ENCODE measurements at places on chromosomes 12 and 14.
A peak's percentile ranks its signal among the peaks of the same experiment; 100 is the strongest.

- peak; percentile 90 for DNase-seq
Observed at GRCh38 chr12:29039013-29039412, 110.1 kb upstream of the FAR2 start.

- DNase-seq = no peak
Observed at GRCh38 chr14:21204167-21205025, 48.5 kb upstream of the OR5AU1 start.

DNA sequence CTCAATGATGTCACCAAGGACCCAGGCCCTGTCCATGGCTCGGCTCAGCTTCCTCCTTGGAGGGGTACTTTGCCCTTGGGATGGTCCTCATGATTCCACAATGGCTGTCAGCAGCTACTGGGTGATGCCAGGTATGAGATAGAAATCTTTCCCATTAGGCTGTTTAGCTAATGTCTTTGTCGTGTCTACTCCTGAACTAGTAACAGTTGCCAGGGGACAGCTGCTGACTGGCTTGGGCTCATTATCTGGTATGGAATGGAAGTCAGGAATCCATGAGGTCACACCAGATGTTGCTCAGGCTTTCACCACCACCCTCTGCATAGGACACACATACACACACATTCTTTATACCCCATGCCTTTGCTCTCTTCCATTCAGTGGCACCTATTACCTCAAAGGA is 9.2 kb downstream of the PRPH start:
- DNase-seq = peak; percentile 53

DNA sequence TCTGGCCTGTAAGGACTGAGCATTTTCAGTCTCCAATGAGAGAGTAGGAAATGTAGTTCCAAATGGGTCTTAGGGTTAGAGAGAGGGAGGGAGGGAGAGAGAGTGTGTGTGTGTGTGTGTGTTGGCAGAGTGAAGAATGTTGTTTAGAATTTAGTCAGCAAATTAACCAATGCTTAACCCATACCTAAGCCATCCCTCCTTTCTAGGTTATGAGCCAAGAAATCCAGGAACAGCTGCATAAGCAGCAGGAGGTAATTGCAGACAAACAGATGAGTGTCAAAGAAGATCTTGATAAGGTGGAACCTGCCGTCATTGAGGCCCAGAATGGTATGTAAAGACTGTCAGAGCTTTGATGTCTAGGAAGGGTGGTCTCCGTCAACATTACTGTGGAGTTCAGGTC is 56.9 kb downstream of the HSP90AA1 start:
- DNase-seq = peak; percentile 39

DNA sequence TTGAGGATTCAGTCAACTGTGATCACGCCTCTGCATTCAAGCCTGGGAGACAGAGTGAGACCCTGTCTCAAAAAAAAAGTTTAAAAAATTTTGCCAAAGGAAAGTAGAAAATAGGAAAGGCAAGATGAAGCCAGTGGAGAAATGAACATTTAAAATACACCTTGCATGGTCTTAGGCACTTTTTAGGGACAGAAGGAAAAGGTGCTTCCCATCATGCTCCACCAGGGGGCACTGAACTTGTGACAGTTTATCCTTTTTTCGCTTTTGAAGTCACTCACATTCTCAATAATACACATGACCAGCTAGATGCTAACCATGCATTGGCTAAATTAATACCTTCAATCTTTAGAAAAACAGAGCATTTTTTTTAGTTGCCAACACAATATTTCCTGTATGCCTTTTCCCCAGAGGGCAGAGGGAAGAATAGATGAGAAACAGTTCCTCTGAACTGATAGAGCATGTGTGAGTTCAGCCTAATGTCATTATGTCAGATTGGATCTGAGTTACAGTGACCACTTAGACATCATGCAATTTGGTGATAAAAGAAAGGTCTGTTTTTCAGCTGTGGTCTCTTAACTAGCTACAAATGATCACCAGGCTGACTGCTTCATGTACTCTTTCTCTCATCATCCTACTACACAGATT is 221.8 kb upstream of the SSTR1 start:
- peak; percentile 22 for DNase-seq

DNA sequence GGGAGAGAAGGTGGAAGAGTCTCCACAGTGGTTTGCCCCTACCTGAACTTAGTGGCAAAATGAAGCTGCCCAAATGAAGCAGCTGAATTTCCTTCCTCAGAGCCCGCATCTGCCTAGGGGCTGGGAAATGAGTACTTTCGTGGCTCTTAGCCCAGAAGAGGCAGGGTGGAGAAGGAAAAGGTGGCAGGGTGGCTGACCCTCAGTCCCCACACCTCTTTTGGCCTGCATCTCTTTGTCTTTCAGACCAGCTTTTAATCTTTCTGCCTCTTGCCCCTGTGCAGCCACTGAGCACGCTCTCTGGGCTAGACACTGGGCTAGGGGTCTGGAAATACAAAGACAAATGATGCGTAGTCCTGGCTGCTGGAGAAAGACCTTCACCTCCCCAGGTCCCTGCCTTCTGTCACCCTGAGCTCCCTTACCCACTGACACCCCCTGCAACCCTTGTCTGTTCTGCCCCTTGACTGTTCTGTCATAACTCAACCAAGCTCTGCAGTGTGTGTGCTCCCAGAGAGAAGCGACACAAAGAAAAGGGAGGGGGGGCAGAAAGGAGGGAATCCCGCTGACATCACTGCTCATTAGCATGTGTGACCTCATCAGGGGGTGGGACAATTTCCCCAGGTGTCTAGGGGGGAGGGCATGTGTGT is 371 bp upstream of the REM2 start:
- peak; percentile 10 for DNase-seq

DNA sequence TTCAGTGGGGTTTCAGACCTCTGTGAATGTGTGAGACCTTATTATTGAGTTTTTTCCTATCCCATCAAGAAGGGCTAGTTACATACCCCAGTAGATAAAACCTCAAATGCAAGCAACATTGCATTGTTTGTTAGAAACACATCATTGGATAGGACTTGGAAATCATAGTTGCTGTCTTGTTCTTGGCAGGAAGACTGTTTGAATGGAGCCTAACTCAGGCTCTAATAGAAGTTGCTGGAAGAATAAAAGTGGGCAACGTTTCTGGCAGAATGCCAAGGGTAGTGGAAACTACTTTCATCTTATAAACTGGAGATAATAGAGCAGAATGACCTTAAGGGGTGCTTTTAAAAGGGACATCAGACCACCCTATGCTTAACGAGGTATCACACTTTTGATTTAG is 9.9 kb upstream of the PTHLH start:
- no peak for DNase-seq

DNA sequence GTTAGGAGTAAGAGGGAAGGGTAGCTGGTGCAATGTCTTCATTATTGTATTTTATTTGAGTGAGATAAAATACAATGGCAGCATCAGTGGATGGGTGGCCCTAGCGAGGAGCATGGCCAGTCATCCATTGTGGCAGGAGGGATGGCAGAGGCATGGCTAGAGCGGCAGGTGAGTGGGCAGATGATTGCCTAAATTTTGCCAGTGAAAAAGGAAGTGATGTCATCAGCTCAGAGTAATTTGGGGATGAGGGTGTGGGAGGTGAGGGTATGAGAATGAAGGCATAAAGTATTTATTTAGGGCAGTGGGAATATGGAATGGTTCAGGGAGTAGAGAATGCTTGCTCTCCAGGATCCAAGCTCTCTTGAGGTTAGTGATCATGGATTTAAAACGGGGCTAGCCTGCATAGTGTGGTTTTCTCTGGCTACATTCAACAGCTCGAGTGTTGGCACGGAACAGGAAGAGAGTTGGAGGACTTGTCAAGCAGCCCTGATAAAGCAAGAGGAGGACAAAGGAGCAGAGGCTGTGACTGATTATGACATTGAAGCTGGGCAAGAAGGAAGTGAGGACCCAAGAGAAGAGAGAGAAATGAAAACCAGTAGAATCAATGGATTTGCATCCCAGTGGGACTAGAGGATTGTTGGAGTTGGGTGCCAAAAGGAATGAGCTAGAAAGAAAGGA is 18.7 kb upstream of the SERPINA6 start:
- DNase-seq = no peak

DNA sequence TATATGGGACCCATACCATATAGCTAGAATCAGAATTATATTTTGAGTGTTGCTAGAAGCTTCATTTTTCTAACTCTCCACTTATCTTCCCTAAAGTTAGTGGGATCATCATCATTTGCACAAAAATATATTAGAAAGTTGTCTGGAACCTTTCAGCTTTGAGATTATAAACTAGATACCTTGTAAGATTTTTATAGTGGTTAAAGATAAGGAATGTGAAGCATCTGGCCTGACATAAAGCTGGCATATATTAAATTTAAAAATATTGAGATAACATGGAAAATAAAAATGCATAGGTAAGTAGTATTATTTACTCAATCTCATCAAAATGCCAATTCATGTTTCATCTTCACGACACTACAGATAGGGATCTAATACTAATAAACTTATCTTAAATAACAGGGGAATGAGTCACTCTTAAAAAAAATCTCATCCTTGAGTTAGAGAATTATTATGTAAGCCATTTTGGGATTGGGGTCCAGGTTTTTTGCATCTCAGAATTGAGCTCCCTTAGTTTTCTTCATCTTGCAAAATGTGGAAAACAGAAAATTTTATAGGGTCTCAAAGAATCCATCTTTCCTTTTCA is 318.5 kb downstream of the KCNC2 start:
- DNase-seq = no peak

- DNase-seq = no peak
Observed at GRCh38 chr14:55324812-55325211, 53.6 kb downstream of the FBXO34 start.

DNA sequence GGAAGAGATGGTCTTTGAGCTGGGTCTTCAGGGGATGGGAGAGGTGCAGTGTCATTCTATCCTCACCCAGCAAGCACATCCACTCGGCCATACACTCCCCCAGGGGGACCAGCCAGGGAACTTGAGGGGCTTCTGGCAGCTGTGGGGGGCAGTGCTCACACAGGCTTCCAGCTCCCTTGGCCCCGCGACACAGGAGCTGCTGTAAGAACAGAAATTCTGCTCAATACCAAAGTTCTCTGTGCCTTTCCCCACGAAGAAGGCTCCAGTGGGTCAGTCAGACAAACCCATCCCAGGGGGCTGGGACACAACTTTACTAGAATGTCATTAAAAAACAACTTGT is 289.1 kb upstream of the RTL1 start:
- DNase-seq = no peak

DNA sequence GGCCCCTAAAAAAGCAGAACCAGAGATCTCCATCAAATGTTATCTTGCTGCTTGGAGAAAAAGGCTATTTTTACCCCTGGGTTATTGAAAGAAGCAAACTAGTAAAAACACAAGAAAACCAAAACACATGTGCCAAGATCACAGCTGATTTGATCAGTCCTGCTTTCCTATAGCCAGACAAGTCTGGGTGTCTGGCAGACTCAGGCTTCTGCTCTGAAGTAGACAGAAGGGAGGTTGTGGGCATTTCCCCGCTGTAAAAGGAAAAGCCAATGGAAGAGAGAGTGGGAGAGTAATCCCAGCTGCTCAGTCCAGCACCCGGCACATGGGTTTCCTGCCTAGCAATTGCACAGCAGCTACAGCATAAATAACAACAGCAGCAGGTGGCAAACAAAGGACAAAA is 177.9 kb downstream of the PHLDA1 start:
- DNase-seq = no peak

DNA sequence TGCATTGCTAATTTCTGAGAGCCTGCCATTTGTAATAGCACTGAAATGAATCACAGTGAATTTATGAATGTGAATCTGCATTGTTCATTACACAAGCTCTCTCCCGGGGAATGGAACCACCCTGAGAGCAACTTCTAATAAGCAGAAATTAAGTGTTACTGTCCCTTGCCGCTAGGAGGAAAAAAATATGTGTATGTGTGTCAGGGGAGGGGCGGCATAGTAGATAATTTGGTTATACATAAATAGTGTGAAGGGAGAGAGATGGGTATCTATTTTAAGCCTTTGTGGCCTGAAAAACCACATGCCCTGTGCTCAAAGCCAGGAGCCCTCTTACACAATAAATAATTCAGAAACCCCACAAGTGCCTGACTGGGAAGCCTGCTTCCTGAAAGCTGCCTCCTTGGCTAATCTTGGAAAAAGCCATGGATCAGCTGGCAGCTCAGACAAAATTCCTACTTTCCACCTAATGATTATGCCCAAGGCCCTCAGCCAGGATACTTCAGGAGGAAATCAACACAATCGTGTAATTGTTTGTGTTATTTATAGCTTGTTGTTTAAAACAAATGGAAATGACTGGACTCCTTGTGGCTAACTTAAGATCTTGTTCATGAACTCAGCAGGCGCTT is 366.2 kb upstream of the KITLG start:
- DNase-seq = peak; percentile 83

DNA sequence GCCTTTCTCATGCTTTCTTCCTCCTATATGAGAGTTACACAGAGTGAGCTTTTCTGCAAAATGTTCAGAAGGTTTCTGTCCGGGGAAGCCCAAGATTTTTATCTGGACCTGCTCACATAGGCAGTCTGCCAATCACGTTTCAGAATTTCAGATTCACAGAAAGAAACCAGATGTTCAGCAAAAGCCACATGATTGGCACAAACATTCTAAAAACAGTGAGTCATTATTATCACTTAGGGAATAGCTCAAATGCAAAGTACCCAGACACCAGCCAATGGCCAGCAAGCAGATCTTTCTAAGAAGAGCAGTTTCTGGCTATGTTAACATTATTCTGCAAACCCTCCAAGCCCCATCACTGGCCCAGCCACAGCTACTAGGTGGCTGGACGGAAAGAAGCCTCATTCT is 1558.5 kb upstream of the TMEM132C start:
- peak; percentile 56 for DNase-seq

DNA sequence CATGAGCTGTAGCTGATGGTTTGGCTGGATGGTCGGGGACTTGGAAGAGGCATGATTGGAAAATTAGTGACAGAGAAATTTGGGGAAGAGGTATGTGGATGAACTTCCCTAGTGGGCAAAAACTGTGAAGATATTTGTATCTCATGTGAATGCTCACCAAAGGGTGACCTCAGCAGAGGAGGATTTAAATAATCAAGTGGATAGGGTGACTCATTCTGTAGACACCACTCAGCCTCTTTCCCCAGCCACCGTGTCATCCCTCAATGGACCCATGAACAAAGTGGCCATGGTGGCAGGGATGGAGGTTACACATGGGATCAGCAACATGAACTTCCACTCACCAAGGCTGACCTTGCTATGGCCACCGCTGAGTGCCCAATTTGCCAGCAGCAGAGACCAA is 60.8 kb upstream of the KRAS start:
- DNase-seq = no peak

DNA sequence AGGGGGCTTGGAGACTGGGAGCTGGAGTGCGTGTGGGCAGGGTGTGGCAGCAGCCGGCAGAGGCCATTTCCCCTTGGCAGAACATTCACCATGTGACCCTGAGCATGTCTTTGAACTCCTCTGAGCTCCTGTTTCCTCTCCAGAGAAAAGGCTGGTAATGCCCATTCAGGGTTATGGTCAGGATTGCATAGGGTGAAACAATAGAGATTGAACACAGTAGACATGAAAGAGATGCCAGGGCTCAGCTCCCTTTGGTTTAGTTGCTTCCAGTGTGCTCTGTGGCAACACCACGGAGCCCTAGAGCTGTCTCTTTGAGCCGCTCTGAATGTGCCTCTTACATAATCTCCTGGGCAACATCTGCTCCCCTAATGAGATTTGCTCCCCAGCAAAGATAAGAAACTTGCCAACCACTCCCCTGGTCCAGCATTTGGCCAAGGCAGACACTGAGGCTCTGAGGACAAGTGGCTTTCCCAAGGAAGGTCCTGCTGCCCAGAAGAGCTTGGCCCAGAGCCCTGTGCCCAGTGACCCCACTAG is 4.6 kb downstream of the IFI27 start:
- no peak for DNase-seq

- DNase-seq = no peak
Observed at GRCh38 chr12:49942921-49943624, 7.5 kb upstream of the AQP2 start.

- no peak for DNase-seq
Observed at GRCh38 chr14:21258889-21259787, 10.1 kb downstream of the HNRNPC start.

Measured in GM04504 (cell line).